ENCODE measurements at places on chromosomes 16 and 17.

GRCh38 chr17:32926183-32926582 is 1.8 kb upstream of the TMEM98 start:
- DNase-seq: no peak

GRCh38 chr16:22815863-22816262 is 1.9 kb downstream of the HS3ST2 start:
- DNase-seq: no peak

- no peak for DNase-seq
These were observed 120.9 kb upstream of the HS3ST2 start for GRCh38 chr16:22692916-22693637.

GRCh38 chr17:42019509-42020404 is at the start of gene NKIRAS2:
TSS of gene NKIRAS2 (plus strand) at chr17:42020090. CDS start at chr17:42021578, 1,488 bp downstream.
- DNase-seq: peak; percentile 92
